ENCODE measurements at places on chromosomes 16 and 17.

DNA sequence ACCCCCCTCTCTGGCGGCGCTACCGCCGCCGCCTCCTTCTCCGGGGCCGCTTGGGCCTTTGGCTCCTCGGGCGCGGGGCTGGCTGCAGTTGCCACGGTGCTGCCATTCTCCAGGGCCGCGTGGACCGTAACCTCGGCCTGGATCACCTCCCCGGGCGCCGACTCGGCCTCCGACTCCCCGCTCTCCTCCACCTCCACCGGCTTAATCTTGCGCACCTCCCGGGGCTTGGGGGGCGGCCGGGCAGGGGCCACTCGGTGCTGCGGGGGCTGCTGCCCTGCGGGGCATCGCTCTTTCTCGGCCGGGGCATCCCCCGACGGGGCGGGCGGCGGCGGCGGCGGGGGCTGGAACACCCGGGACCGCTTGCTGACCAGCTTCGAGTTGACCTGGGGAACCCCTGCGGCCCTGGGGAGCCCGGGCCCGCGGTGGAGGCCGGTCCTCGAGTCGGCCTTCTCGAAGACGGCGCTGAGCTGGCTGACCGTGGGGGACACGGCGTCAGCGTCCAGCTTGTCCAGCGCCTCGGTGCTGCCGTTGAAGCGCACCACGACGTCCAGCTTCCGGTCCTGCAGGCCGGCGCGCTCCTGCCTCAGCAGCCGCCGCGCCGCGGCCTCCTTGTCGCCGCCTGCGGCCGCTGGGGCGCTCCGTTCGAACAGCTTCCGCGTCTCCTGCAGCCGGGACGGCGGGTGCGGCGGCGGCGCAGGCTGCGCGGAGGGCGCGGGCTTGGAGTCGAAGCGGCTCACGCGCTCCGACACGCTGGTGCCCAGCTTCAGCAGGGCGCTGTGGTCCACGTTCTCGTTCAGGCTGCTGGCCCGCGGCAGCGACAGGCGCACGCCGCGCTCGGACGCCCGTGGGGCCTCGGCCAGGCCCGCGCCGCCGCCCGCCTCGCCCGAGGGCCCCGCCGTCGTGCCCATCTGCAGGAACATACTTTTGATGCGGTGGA, 792 bp downstream of the PPP1R9B start:
- DNase-seq: no peak

GRCh38 chr17:9299695-9300094, 275.9 kb downstream of the STX8 start:
- DNase-seq: no peak

DNA sequence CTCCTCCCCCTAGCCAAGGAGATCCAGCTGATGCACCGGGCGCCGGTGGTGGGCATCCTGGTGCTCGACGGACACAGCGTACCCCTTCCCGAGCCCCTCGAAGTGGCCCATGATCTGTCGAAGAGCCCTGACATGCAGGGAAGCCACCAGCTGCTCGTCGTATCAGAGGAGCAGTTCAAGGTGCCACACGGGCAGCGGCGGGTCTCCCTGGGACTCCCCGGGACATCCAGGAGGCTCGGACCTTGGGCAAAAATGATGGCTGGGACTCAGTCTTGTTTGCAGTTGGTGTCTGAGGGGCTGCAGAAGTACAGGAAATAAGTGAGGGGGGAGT, 15.8 kb upstream of the MYO15B start:
- no peak for DNase-seq

- no peak for DNase-seq
Observed at GRCh38 chr17:56603486-56604238, 10.2 kb downstream of the NOG start.

- no peak for DNase-seq
Observed at GRCh38 chr17:13540546-13540945, 61.2 kb downstream of the HS3ST3A1 start.

DNA sequence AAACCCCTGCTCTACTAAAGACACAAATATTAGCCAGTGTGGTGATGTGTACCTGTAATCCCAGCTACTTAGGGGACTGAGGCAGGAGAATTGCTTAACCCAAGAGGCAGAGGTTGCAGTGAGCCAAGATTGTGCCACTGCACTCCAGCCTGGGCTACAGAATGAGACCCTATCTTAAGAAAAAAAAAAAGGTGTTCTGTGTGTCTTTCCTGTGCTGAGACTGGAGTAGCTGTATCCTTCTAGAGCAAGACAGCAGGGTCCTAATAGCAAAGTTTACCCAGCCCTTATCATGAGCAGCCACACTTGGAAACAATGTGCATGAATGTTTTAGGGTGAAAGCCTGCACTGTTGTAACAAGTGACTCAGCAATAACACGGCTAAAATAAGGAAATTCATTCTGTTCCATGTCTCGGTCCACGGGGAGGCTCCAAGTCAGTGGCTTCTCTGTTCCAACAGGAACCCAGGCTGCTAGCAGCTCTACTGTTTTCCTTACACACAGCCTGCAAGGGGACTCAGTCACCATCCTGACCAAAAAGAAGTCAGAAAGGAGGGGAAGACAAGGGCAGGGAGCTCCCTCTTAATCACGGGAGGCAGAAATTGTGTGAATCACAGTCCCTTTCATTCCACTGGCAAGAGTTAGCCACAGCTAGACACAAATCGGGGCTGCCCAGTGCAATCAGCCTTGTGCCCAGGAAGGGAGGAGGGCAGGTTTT, 7.1 kb upstream of the SLC5A11 start:
- DNase-seq: no peak

GRCh38 chr16:50846511-50846910, 104.6 kb downstream of the CYLD start:
- DNase-seq: no peak

- no peak for DNase-seq
Observed at GRCh38 chr16:86570558-86571529, 4.2 kb downstream of the FOXC2 start.

DNA sequence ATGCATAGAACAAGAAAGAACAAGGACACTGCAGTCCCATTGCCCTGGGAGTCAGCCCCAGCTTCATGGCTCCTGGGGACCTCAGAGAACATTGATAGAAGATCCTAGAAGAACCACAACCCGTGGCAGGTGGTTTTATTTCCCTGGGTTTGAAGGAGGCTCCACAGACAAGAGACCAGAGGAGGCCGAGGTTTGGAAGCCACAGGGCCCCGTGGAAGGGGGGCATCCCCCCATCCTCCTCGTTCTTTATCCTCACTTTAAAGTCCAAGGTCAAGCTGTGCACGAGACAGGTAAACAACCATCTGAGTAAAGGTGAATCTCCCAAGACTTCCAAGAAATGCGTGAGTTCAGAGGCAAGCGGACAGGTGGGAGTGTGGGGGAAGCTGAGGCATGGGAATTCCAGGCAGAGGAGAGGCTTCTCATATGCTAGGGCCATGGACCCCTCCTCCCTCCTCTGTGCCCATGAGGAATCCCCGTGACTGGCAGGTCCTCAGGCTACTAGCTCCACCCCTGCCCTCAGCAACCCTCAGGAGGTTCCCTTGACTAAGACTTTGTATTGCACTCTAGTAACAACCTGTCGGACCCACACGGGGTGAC, 849 bp upstream of the SULT1A1 start:
- DNase-seq: no peak
